Kidney epithelial cell (primary cell): ENCODE measurements at places on chromosomes 2 and 18. TPM values are rescaled to one million over a fixed set of nuclear protein-coding genes. Genes with fewer than 3 reads are reported as not detected.
A peak's percentile ranks its signal among the peaks of the same experiment; 100 is the strongest.

DNA sequence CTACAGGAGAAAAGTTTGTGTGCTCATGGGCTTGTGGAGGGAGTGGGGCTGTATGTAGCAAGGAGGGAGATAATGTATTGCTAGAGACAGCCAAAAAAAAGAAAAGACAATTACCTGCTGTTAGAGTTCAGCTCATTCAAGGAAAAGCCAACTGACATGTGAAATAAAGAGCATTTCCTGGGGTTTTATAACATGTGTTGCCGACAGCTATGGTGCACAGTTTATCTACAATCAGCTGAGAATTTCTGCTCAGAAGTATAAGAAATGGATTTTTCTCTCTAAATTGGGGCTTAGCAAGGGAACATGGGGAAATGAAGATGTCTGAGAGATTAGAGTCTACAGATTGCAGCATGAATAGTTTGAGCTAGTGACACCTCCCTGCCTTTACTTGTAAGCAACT, 674.1 kb downstream of the SUCLG1 start:
- DNase-seq, result no peak

The UGT1A7 gene
- total RNA-seq, result not detected in 2 replicates

The LINC00305 gene
- not detected in 2 replicates for total RNA-seq

The C2orf78 gene
- total RNA-seq, result not detected in 2 replicates

DNA sequence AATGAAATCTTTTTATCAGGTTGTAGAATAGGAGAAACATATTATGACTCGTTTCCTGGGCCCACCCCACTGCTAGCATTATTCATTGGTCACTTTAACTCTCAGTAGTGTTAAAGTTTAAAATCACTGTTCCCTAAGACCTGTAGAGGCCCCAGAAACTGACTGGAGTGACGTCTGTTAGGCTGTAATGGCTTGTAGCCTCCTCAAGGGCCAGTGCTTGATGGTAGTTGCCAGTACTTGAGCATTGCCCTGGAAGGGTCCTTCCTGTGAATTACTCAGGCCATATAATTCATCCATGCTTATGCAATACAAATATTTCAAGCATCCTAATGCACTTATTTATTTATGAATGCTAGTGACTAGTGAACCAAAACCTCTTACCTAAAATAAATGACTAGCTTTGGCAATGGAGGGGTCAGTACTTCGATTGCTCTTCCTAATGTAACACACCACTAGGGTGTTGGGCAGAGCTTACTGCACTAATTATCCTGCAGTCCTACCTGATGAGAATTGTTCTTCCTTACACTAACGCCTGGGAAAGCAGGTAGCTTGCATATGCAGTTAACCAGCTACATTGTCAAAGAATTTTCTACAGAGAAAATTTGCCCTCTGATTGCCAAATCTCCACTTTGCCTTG, 31.2 kb downstream of the ARHGAP25 start:
- no peak for DNase-seq

GRCh38 chr2:102266204-102266603, 45.2 kb upstream of the IL1RL1 start:
- DNase-seq, result no peak

The CDK15 gene
- total RNA-seq, result 0.21 TPM in 2 replicates

The OTOF gene
- total RNA-seq, result not detected in 2 replicates

DNA sequence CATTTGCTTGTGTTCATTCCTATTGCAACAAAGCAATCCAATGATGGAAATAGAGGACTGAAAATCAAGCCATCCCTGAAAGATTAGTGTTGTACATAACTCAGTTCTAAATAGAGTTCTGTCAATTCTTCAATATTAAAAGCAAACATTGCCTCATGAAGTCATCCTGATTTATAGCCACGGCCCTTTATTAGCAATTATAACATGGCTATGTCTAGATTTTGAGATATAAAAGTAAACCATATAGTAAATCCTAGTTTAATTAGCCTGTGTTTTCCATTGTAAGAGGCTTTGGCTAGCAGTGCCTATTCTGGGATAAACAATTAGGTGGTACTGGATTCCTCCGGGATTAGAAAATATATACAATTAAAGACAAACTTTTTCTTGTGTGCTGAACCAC, 33.2 kb upstream of the VIT start:
- DNase-seq, result no peak

The CNGA3 gene
- total RNA-seq, result 0.21 TPM in 1 of 2 replicates, not detected in the other

GRCh38 chr2:130374587-130375290, 18.9 kb downstream of the PTPN18 start:
- no peak for DNase-seq

- no peak for DNase-seq
These were observed 7.8 kb upstream of the CAVIN2 start for GRCh38 chr2:191854382-191855372.

DNA sequence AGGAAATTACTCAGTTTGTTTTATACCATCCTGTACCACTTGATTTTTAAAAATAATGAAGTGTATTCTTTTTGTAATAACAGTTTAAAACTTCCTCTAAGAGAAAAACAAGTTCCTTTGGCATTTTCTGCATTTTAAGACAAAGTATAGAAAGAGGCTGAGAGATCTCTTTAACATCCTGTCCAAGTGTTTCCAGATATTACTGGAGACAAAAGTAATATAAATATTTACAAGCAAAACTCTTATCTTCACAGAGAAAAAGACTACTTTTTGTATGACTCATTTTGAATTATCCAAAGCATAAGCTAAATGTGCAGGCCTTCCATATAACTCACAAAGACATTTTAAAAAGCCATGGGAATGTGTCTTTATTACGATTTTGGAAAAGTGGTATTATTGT, 221.1 kb downstream of the RDH14 start:
- no peak for DNase-seq

The SPEG gene
- total RNA-seq, result 6.5 and 9.9 TPM in 2 replicates

The SNED1 gene
- 2.2 and 5.1 TPM in 2 replicates for total RNA-seq

GRCh38 chr2:101893681-101894381, 97.9 kb upstream of the IL1R2 start:
- DNase-seq, result no peak

The SLC4A3 gene
- total RNA-seq, result 11.6 TPM in 2 replicates

The FKBP1B gene
- 24.6 and 26.0 TPM in 2 replicates for total RNA-seq

The COLEC12 gene
- 1.2 and 1.8 TPM in 2 replicates for total RNA-seq

GRCh38 chr2:230010501-230010900, 58.2 kb downstream of the SLC16A14 start:
- DNase-seq, result no peak

The LIMS2 gene
- total RNA-seq, result 2.3 and 4.2 TPM in 2 replicates

GRCh38 chr2:184316921-184317320, 281.4 kb upstream of the ZNF804A start:
- no peak for DNase-seq

GRCh38 chr2:215808194-215808593, 205.2 kb downstream of the MREG start:
- no peak for DNase-seq

DNA sequence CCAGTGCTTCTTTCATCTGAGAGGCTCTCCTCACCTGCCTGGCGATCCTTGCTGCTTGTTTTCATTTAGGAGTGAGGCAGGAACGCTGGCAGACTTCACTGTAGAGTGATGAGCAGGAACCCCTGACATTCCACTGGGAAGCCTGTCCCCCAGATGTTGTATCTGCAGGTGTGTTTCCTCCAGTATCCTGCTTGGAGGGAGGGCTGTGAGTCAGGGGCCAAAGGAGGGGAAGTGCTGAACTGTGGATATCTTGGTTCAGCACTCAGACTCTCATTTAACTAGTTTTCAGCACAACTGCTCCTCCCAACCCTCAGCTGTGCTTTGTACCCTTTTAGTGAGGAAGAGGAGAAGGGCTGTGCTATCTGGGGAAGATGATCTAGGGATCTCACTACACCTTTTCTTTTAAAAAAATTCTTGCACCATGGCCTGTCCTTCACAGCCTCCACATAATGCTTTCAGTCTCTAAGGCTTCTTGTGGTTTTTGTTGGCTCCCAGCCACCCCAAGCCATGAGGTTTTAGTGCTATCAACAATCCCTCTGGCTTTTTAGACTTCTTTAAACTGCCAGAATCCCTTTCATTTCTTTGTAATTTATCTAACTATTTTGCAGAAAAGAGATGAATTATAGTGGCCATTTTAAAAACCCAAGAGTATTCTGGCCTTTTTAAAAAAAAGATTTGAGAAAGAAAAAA, 11.2 kb downstream of the ANKAR start:
- peak; percentile 35 for DNase-seq

The CIB4 gene
- not detected in 2 replicates for total RNA-seq

The DYSF gene
- 42.8 and 49.0 TPM in 2 replicates for total RNA-seq

GRCh38 chr2:115942800-115943199, 1500.4 kb downstream of the DPP10 start:
- DNase-seq, result no peak

GRCh38 chr2:39128919-39129391, 8.1 kb upstream of the SOS1 start:
- no peak for DNase-seq

- no peak for DNase-seq
These were observed 202.0 kb downstream of the GLI2 start for GRCh38 chr2:120937686-120938044.
